ENCODE measurements at places on chromosomes 2 and 18.
A peak's percentile ranks its signal among the peaks of the same experiment; 100 is the strongest.

GRCh38 chr2:217853301-217853881 is 149.4 kb downstream of the TNS1 start:
- DNase-seq = peak; percentile 71

DNA sequence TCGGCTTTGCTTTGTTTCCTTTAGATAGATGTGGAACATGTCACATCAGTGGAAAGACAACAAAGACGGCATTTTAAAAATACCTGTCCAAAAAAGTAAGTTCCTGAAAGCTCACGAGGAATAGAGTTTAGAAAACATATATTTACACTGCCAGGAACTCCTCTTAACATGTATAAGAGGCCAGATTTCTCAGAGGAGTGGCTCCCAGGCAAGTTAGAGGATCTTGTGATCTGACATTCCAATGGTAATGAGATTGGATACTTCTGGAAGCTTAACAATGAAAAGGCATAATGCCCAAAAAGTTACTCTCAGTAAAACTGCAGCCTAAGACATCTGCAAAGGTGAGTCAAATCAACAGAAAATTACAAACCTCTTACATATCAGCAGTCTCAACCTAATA is 77.1 kb downstream of the CYRIA start:
- DNase-seq = no peak

DNA sequence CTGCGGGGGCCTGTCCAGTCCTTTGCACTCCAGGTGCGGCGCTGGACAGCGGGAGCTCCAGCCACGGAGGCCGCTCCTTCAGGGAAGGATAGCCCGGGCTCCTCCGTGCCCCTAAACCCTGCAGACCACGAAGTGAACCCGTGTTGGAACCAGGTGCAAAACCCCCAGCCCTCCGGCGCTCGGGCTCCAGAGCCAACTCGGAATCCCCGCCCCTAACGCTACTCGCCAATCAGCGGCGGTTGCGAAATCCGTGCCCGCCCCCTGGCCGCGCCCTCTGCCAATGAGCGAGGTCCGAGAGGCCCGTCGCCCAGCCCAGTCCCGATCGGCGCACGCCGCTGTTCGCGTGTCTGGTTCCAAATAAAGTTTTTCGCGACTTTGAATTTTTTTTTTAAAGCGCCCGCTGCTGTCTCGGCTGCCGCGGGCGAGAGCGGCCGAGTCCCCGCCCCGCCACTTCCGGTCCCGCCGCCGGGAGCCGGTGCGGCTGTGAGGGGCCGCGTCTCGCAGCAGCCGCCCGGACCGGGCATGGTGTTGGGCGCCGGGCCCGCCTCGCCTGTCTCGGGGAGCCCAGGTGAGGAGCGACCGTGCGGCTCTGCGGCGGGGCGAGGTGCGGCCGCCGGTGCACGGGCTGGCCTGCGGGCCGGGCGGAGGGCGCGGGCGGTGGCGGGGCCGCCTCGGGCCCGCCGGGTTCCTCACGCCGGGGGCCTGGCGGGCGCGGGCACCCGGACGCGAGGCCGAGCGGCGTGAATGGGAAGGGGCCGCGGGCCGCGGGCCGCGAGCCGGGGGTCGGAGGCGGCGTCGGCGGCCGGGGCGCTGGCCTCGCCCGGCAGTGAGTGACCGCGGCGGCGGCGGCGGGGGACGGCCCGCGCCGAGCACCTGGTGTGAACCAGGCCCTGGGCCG is at the start of gene UBE2F:
UBE2F (plus strand) TSS at position 450 of the 898 bp plus-strand sequence. CDS start 6,094 bp downstream, outside the sequence.
- peak; percentile 95 for DNase-seq

GRCh38 chr2:178924817-178925216 is 117.6 kb upstream of the TTN start:
- DNase-seq = no peak

DNA sequence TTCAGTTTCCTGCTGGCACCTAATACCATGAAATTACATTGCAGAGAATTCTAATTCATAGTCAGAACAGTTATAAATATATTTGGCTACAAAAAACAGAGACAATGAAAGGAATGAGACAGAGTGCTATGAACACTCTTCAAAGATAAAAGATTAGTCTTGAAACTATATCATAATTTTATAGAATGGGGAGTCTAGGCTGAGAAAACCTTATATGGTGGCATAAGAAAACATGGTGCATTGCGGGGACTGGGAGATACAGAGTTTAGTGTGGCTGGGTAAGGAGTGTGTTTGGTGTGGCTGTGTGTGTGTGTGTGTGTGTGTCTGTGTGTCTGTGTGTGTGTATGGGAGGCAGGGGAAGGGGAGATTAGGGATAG is 64.5 kb upstream of the CTLA4 start:
- DNase-seq = no peak

DNA sequence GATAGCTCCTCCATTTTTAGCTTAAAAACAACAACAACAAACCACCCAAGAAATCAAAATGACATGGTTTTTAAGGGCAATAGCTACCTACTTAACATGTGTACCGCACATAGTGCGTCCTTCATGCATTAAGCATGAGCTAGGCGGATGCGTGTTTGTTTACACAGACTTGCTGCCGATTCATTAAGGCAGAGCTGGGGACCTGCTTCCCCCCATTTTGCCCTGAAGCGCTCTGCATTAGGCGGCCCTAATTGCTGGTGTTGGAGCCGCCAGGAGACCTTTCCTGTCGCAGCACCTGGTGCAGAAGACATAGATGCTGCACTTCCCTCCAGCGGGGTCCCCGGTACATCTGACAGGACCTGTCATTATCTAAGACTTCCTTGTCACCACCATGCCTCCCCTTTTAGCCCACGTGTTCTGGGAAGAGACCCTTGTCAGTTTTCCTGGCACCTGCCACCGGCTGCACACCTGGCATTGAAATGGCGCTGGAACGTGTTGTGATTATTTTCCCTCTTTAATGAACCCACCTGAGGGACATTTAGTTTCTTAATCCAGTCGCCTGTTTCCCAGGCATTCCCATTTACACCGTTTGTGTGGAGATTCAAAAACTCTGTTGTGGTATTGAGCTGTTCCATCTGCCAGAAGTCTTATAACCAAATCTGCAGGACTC is 261.1 kb upstream of the RAB12 start:
- no peak for DNase-seq

DNA sequence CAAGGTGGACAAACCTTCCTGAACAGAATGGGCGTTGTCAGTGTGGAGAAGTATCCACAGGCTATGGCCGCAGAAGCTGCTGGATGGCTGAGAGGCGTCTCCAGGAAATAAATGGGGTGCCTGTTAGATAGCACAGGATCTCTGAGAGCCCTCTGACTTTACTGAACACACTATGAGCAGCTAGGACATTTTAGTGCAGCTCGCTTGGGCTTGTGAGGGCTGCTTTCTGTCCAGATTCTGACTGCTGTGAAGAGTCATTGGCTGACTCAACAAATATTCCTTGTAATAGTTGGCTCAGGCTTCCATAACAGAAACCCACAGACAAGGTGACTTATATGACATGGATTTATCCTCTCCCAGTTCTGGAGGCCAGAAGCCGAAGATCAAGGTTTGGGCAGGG is 100.2 kb upstream of the SNTG2 start:
- peak; percentile 2 for DNase-seq

- DNase-seq = no peak
Measured at GRCh38 chr2:106342831-106343251, 125.4 kb downstream of the RGPD3 start.

GRCh38 chr18:43115076-43115921 is at the start of gene RIT2:
Gene RIT2 (minus strand): TSS chr18:43115685.
- no peak for DNase-seq

DNA sequence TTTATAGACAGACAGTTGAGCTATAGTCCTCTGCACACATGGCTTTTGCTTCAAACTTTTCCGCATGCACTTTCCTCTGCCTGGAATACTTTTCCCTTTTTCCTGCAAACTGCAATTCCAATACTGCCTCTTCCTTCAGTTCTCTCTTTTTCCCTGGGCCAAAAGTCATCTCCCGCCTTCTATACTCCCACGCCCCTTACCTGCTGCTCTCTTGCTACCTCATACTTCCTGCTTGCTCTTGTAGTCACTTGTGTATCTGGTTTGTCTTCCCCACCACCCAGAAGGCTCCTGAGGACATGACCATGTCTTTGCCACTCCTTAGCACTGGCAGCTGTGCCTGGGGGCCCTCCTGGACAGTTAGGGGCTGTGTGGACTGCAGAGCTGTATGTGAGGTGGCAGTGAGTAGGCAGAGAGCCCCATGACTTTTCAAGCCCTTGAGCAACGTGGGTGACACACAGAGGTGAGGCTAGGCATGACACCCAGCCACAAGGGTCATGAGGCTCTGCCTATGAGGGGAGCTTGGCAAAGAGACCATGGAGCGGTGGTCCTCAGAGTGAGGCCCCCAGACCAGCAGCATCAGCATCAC is 23.2 kb downstream of the SPEG start:
- peak; percentile 15 for DNase-seq

- DNase-seq = no peak
Measured at GRCh38 chr18:37481491-37481890, 84.1 kb downstream of the CELF4 start.

GRCh38 chr2:162591403-162592083 is 247.0 kb downstream of the KCNH7 start:
- DNase-seq = no peak

- no peak for DNase-seq
Measured at GRCh38 chr2:8309131-8309530, 372.7 kb upstream of the ID2 start.

GRCh38 chr2:30679426-30680088 is 127.7 kb downstream of the CAPN13 start:
- DNase-seq = peak; percentile 30

GRCh38 chr2:239499726-239500573 is 99.1 kb upstream of the HDAC4 start:
- no peak for DNase-seq

DNA sequence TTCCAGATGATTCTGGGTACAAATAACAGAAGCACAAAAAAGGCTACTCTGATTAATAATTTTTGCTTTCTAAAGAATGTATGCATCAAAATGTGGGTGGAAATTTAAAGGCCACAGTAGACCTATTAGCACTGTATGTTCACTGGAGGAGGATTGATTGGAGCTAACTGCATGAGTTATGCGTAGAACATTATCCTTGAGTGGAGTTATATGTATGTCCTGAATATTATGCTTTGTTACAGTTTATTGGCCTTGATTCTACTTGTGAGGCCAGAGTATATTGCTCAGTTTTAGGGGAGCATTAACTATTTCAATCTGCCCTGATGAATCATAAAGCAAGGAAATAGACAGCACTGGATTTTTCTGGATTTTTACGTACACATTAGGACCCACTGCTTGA is 87.9 kb downstream of the CDCA7 start:
- DNase-seq = no peak

DNA sequence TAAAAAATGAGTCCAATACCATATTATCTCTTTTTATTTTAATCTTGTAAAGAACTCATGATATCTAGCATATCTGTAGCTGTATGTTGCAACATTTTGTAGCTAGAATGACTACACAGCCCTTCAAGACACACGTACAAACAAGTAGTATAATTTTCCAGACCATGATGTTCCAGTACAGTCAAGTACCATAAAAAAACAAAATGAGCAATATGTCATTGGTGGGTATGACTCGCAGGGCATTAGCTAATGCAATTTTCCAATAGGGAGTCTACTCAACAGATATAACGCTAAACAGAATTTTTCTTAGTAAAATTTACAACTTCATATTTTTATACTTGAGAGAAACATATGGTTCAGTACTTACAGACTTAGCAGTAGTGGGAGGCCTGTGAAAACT is 53.6 kb upstream of the UGP2 start:
- DNase-seq = peak; percentile 71

DNA sequence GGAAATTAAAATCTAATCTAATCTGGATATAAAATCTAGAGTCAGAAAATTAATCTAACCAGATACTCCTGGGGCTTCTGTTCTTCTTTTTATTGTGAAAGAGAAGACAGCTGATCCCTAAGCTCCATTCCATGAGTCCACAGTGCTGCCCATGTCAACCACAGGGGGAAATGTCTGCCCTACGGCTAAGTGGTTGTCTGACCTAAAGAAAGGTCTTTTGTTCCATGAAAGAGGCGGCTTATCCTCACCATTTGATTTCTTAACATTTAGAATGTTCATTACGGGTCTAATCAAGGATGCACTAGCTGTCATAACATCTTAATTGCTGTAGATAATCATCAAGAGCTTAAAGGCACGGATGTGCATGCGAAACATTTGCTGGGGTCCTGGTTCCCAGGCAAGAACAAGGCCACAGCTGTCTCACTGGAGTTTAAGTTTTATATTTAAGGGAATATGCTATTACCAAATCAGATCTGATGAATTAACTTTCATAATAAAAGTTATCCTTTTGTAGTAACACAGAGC is 162.6 kb downstream of the PAX3 start:
- no peak for DNase-seq

DNA sequence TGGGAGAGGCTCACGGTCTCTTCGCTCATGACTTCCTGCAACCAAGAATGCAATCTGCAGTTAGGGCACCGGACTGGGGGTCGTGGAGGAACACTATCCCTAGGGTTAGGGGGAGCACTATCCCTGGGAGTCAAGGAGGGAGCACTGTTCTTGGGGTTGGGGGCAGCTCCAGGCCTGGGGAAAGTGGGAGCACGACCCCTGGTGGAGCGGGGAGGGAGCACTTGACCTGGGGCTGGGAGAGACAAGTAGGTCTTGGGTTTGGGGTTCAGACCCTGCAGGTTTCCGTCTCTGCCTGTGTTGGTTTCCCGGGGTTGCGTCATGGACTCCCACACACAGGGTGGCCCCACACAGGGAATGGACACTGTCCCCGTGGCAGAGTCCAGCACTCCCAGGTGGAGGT is 133.6 kb downstream of the TPO start:
- no peak for DNase-seq

DNA sequence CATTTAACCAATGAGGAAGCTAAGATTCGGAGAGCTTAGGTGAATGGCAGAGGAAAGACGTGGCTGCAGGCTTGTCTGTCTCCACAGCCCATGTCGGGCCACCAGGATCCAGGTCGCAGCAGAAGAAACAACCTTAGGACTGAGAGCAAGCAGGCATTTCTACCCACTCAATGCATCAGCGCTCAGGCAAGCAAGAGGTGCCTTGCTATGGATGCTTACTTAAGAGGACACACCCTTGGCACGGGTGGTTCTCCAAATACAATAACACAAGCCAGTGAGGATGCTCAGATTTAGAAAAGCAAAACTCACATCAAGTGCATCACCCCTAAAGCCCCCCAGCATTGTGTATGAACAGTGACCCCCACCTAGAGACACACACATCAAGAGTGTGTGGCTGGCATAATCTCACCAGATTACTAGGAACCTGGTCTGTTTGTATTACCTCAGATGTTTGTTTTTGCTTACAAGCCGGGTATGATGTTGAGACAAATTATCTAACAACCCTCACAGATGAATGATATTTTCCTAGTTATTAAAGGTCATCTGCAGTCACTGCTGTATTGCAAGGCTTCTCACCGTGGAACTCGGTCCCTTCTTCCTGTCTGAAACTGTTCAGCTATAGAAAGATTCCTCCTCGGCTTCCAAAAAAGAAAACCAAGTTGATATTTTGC is 34.2 kb upstream of the NPAS2 start:
- no peak for DNase-seq

GRCh38 chr18:5546660-5547059 is 2.9 kb upstream of the EPB41L3 start:
- DNase-seq = peak; percentile 3
